ENCODE measurements at places on chromosomes 2 and 18.

- DNase-seq: no peak
Observed at GRCh38 chr18:46678041-46678440, 21.0 kb upstream of the LOXHD1 start.

DNA sequence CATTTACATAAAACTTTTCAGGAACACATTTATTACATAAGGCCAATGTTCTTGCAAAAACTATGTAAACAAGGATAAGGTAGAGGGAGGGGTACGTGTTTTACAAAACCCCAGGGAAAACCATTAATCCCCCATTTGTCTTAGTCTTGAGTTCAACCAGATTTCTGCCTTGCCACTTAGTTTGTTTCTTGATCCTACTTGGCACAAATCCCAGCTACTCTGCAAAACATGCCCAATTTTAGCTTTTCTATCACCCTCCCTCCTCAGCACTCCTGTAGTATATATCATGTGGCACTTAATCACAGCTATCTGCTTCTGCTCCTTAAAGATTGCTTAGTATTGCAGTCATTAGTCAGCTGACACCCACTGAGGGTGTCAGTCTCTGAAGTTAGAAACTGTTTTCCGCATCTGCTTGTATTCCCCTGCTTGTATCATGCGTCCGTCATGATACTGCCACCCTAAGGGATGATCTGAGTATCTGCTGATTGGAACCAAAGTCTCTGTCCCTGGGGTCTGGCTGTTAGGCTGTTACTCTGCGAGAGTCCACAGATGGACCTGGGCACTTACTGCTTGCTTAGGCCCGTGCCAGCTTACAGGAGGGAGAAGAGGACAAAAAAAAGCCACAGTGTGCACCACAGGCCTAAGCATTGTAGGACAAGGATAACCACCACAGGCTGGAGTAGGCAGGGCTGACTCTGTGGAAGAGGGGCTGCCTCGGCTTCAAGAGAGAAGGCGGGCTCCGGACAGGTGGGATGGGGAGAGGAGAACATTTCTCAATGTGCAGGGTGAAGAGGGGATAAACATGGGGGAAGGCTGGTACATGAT is 82.2 kb downstream of the EPAS1 start:
- DNase-seq: no peak

DNA sequence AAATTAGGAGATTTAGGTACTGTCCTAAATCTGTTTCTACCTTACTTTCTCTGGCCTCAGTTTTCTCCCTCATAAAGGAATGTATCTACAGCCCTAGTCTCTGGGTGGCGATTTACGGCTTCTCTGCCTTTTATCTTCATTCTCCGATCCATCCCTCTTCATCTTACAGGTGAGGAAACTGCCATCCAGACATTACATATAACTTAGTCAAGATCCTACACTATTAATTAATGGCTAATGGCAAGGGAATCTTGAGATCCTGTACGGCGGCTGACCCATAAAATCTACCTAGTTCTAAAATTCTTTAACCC is 386 bp upstream of the YIPF4 start:
- DNase-seq: no peak

DNA sequence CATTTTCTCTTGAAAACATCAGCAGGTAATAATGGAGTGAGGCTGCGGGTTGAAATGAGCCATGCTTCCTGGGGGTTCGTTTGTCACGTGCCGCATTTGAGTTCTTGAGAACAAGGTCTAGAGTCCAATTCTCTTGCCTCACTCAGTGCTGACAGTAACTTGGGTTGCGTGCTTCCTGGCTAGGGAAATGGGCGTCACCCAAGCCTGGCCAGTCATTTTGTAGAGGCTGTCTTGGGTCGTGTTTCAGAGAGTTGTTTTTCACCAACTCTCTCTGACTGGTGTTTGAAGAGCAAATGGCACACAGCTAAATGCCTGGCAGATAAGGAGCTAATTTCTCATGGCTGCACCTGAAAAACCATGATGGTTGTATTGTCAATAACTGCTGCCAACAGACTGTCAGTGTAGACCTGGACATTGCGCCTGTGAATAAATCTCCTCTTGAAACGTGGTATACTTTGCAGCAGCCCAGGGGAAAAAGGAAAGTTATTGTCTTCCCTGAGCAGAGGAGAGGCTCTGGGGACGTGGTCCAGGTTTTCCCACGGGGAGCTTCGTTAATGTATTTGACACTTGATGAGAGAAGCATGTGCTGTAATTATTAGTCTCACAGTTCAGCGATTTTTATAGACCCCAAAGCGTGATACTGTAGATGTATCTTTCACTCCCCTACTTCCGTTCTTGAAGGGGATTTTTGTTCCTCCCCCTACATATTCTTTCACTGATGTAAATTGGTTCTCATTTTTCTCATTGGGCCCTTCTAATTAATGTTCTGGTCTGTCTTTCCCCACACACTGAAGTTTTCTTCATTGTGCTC is 196.0 kb downstream of the FHOD3 start:
- no peak for DNase-seq

DNA sequence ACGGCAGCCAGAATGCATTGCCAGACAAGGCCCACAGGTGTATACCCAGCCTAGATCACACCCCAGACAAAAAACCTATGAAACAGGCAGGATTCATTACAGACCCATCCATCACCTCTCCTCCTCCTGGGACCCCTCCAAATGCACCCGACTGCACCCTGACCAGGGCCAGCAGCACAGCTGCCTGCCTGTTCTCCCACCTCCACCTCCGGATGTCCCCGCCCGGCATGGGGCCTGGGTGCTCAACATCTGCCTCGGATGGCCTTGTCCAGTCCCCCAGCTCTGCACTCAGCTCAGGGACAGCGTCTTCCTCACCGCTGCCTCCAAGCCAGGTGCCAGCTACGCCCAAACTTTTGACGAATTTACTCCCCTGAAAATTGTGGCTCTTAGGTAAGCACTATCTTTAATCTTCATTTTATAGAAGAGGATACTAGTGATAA is 91.1 kb downstream of the TPO start:
- DNase-seq: no peak

DNA sequence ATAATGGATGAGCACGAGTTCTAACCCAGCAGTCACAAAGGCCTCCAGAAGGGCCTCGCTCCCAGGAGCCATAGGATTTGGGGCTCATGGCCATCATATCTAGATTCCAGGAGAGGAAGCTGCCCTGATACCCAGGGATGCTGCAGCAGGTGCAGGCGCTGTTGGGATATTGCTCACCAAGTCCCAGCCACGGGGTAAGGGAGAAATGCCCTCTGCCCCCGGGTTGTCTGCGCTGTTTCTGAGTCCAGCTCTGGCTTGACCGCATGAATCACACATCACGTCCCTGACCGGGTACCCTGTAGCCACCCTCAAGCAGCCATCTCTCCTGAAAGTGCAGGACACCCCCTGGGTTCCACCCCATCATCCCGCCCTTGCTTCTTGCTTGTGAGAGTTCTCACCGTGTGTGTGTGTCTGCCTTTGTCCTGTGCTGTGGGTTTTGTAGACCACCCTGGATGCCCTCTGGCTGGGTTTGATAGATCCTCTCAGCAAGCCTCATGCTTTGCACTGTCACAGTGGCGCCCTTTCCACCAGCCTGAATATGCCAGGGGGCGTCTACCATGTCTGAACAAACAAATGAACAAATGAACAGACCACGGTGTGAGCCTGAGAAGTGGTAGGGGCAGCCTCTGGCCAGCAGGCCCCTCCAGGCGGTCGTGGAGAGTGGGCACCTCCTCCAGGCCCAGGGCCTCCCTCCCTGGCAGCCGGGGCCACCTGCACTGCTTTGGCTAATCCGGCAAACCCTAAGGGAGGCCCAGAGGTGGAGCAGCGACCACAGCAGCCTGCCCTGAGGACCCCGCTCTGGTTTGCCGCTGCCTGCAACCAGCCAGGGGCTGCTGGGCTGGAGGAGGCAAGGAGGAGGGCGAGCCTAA is 32.1 kb downstream of the ADRA2B start:
- no peak for DNase-seq

- DNase-seq: no peak
Observed at GRCh38 chr2:101442042-101442666, 32.8 kb downstream of the RFX8 start.

- no peak for DNase-seq
Observed at GRCh38 chr2:230759481-230760167, 47.0 kb downstream of the CAB39 start.

DNA sequence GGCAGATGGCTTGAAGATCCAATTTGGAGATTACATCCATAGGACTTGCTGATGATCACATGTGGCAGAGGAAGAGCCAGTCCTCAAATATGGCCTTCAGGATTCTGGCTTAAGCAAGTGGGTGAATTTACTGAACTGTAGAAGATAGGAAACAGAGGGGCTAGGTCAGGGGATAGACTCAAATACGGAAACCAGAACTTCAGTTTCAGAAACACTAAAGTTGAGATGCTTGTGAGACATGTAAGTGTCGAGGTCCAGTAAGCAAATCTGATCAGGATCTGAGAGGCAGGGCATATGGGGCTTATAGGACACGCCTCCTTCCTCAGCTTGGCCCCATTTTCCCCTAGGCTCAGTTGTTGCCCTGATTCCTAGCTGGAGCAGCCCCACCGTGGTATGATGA is 107.7 kb downstream of the LBH start:
- no peak for DNase-seq

DNA sequence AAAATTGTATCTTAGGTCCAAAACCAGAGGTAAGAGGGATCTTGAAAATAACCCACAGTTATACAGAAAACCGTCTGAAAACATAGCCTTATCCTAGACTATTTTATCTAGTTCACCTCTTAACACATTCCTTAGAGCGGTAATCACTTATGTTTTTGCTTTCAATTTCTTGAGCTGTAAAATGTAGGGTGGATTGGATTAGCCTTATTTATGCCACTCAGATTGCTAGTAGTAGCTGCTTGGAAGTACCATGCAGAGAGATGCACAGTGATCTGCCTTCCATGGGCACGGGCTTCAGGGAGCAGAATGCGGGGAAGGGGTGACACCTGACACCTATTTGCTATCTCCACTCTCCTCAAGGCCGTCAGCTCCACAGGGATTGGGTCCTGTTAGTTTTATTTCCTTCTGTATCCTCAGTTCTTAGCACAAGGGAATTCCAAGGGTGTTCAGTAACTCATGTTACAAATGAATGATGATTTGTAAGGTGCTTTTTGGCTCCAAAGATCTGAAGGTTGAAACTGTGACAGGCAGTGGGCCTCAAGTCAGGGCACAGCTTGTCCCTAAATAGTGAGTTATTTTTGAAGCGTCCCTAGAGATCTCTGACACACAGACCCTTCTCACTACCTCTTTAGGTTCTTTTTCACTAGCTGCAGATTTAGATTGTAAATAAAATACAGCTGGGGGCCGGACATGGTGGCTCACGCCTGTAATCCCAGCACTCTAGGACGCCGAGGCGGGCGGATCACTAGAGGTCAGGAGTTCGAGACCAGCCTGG is 64.0 kb upstream of the PMAIP1 start:
- no peak for DNase-seq

DNA sequence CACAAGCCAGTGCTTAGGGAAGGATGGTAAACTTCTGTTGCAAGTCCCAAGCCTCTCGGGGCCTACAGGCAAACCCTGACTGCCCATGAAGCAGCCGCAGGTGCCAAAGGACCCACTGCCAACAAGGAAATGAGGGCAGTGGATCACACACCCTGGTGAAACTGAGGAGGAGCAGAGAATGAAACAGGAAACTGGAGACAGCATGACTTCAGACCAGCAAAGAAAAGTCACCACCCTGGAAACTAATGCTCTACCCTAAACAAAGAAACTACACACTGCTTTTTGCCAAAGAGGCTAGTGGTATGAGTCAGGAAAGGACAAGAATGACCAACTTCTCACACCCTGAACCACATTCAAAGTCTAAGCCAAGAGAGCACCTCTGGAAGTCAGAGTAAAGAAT is 97.2 kb downstream of the MYO5B start:
- DNase-seq: no peak

DNA sequence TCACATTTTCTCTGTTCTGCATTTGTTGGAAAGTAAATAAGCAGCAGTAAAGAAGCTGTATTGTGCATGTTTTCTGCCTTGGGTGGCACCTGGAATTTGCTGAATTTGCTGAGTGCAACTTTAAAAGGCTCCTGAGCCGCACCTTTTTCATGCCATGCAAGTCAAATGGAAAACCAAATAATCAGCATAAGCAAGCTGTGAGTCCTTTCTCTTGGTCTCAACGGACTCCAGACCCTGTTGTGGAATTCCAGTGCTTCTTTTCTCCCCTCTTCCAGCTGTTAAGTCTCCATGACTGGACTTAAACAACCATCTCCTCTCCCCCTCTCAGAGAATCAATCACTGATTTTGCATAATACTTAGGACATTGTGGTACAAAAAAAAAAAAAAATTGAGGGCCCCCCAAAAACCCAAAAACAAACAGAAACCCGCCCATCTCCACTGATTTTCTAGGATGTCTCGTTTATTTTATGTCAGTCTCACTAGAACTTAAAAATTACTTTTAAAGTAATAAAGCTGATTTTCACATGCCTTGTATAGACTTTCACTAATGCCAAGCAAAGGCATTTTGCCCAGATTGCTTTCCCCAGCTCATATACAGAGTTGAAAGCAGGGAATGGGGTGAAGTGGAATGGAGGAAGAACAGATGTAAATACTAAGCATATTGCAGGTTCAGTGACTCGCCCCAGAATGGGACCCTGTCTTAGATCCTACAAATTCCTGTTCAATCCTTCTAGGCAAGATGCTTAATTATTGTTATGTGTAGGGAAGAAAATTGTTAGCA is 5.1 kb upstream of the CETN1 start:
- no peak for DNase-seq

DNA sequence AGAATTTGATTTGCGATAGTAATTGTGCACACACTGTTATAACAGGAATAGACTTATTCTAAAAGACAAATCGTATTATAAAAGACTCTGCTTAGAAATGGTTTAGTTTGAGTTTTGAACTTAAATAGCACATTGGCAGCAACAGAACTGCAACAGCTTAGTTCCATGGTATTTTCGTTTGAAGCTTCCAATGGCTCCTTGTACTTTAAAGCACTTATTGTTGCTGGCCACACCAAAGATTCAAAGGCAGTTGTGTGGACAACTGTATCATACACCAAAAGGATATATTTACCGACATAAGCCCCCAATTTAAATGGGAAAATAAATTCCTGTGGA is 627 bp downstream of the WIPF1 start:
- no peak for DNase-seq

- no peak for DNase-seq
Observed at GRCh38 chr18:59233017-59233410, 13.1 kb downstream of the GRP start.

GRCh38 chr2:119491776-119492525 is 32.3 kb downstream of the SCTR start:
- DNase-seq: no peak

GRCh38 chr2:190405070-190405469 is 3.1 kb upstream of the MFSD6 start:
- DNase-seq: no peak

- DNase-seq: no peak
Observed at GRCh38 chr2:128732976-128733431, 414.3 kb upstream of the HS6ST1 start.

- DNase-seq: no peak
Observed at GRCh38 chr2:200338692-200339091, 32.2 kb downstream of the SPATS2L start.

DNA sequence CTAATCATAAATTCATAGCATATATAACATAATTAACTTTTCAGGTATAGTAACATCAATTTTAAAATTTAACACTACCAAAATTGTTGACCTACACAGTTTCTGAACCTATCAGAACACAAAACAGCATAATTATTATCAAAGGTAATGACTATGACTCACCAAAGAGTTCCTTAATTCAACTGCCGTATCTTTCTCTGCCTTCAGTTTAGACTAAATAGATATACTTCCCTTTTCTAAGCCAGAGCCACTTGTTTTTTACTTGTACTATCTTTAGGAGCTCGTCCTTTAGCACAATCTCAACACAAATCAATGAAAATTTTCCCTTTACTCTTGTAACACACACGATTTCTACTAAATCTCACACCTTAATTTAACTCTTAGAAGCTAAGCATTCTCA is 54.4 kb downstream of the CCDC88A start:
- DNase-seq: no peak

- no peak for DNase-seq
Observed at GRCh38 chr2:95551055-95551568, 40.7 kb upstream of the TRIM43 start.
